CD8-positive, alpha-beta memory T cell (primary cell): ENCODE measurements at places on chromosomes 3 and 15.

DNA sequence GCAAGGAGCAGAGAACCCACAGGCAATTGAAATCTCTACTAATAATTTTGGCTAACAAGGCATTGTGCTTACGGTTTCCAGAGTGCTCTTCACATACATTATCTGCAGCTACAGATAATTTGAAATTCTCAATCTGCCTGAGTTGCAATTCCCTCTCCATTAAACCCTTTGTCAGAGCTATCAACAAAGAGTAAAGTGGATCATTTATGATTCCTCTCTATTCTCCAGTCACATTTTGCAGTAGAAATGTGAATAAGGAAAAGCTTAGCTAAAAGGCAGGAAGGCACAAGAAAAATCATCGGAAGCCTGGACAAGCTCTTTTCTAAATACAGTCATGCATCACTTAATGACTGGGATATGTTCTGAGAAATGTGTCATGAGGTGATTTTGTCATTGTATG is 49.6 kb downstream of the FAM98B start:
- DNase-seq, result no peak

GRCh38 chr3:170594528-170594927 is 8.7 kb upstream of the SLC7A14 start:
- DNase-seq, result no peak

DNA sequence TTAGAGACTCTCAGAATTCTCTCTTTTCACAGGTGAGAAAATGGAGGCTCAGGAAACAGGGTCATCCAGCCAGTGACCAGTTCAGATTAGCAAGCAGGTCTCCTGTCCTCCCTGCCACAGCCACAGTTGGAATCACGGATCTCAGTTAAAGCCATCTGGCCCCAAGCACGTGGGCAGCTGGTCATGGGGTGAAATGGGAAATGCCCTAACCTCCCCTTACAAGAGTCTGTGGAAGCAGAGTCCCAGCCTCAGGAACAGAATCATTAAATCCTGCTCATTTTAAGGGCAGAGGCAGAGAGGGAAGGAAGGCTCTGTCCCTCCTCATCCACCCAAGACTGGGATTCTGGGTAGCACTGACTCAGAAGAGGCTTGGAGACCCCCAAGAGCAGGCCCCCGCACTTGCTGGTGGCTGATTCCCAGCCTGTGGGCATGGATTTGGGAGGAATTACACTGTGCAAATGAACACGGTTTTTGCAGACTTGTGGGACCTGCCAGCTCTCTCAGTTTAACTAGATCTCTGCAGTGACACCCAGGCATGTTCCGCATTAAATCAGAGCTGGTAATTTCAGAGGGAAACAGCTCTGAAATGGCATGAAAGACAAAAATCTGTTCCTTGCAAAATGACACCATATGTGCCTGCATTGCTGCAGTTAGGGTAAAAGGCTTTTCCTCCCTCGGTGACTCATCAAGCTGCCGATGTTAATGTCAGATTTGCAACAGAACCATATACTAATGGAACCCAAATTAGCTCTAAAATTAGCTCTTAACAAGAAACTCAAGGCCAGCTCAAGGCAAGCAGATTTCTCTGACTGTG is 89.0 kb downstream of the BDH1 start:
- DNase-seq, result no peak

DNA sequence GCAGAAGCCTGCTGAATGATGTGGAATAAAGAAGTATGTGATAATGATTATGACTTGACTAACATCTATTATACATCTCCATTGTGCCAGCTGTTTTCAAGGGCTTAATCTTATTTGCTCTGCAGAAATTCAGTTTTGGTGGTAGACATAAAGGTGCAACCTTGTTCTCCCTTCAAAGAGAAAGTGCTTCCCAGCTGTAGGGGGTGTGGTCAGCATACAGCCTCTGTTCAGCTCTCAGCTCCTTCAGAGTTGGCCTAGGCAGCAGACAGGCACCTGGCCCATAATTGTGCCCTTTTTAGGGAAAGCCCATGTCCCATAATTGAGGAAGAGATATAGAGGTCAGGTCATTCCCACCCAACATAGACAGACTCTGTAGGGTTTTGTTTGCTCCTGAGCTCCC is 104.3 kb upstream of the EOMES start:
- no peak for DNase-seq

- no peak for DNase-seq
Measured at GRCh38 chr3:18264361-18264760, 160.8 kb downstream of the SATB1 start.

GRCh38 chr3:67635257-67635656 is 19.2 kb downstream of the SUCLG2 start:
- no peak for DNase-seq

GRCh38 chr15:35723120-35723847 is 177.3 kb upstream of the DPH6 start:
- DNase-seq, result no peak

DNA sequence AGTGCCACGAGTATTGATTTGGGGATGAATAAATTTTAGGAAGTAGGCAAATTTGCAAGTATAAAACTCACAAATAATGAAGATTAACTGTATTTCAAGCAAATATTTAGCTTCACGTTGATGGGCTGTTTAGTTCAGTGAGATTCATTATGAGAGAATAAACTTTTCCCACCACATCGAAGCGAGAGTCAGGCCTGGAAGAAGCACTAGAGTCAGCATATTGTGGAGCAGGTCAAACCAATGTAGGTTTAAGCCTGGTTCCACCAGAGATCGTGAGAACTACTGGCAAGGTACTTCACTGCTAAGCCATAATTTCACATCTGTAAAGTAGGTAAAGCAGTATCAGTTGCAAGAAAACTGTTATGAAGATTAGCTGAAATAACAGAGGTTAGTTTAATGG is 22.3 kb downstream of the WDR49 start:
- DNase-seq, result no peak

DNA sequence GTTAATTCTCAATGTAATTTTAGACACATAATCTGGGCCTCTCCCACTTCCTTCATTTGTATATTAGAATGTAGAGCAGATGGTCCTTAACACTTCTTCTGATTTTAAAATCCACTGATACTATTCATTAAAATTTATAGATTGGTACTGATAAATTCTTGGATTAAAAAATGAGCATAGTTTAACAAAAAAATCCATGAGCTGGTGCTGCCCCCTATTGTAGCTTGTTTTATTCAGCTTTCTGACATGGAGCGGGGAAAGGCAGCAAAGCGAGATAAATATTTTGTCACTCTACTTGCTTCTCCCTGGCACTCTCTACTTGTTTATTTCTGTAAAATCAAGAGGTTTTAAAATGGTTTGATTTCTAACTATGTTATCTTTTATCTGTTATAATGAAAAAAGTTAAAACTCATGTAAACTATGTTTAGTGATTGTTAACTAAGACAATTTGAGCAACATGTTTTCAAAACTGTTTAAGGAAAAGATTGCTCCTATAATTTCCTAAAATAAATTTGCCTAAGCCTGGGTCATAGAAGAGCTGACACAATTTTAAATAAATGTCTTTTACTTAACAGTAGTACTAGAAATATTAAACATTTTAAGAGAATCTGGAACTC is 26.5 kb upstream of the PLOD2 start:
- no peak for DNase-seq

GRCh38 chr15:74008901-74009300 is 14.4 kb downstream of the PML start:
- no peak for DNase-seq

DNA sequence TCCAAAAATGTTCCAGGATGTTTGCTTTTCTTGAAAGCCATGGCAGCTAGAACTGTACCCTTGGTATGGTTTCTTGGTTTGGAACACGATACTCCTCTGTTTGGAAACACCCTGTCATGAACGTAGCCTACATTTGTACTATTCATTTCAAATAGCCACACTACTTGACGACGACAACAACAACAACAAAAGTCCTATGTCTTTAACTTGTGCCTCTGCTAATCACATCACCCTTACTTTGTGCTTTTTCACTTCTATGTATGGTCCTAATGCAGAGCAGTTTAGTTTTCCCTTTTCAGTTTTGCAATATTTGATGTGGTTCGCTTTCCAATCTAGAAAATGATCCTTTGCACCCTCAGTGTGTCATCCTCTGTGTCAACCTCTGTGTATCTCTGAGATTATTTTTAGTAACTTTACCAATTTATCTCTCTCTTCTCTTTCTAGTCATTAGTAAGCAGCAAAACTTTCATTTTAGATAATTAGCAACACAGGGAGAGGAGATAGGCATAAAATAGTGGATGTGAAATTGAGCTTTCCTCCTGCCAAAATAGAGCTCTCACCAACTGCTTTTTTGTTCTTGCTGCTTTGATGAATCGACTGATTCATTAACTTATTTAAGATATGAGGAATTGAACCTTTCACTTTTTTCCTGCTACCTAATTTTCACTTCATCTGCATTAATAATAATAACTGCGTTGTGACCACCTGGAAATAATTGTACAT is 44.1 kb upstream of the TP63 start:
- no peak for DNase-seq

DNA sequence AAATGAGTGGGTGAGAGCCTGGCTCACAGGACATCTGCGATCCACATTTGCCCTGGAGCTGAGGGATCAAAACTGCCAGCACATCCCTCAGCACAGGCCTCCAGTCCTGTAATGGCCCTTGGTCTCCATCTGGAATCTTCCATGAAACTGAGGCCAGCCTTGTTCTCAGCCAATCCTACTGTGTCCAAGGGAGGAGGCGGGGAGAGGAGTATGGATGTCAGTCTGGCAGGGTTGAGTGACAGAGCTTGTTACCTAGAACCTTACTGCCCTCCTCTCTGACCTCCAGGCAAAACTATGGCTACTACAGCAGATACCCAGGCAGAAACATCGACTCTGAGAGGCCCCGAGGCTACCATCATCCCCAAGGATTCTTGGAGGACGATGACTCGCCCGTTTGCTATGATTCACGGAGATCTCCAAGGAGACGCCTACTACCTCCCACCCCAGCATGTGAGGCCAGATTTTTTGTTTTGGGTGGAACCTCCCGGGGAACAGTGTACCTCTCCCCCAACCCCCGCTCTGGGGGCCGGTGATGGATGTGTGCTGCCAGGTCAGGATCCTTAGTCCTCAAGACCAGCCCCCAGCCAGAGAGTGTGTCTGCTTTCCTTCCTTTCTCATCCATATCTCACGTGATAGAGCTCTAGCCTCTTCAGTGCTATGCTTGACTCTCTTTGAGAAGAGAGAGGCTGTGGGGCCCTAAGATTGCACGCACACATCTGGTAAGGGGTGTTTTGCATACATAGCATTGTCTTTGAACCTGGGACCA is 41.3 kb downstream of the CHDH start:
- DNase-seq, result no peak

DNA sequence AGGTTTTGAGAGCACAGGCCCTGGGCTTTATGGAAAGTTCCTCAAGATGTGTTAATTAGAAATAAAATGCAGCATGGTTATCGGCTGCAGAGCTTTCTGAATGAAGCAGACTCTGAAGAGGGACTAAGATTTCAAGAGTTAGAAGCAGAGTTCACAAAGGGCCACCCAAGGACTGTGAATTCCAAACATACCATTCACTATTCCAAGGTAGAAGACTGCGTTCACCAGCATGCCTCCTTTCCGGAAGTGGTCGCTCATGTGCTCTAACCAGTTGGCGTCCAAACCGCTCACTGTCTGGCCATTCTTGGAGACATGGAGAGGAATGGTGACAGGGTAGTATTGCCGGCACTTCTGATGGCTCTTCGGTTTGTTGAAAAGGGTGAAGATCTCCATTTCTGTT is 104.9 kb downstream of the OXNAD1 start:
- DNase-seq, result no peak

DNA sequence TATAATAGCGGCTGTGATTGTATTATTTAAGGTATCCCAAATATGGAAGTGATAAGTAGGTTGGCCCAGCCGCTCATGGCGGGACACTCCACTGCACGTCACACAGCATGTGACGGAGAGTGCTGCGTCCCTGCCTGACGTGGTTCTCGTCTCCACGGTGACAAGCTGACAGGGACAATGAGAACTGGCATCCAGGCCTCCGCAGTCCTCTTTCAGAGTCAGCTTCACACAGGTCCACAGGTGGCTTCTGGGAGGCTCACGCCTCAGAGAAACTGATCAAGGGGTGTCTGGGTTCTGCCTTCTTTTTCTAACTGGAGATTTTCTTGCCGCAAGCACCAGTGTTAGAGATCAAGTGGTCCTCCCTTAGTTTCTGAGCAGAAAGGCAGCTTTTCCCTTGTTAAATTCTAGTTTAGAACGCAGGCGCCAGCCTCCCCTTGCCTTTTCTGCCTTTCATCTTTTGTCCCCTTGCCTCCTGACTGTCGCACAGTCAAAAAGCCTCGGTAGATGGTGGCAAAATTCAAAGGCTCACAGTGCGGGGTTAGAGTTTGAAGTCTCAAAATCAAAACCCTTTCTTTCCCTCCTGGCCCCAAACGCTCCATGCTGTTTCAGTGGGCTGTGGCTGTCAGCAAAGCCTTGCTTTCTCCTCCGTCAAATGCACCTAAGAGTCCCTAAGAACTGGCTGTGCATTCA is 120.9 kb downstream of the ATP10A start:
- no peak for DNase-seq

DNA sequence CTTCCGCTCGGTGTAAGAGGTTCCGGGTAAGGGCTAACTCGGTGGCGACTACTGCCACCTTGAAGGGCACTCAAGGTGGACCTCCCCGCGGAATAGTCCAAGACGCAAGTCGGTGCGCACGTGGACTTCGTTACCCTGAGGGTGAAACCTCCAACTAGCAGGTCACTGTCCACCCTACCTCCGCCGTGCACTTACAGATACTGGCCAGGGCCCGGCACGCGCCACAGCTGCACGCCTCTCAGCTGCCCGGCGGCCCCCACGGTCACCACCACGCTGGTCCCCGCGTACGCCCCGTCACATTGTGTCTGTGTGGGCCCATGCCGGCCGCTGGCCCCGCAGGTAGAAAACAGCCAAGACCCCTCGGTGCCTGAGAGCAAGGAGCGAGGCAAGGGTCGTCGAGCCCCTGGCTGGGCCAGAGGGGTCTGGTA is 1.1 kb downstream of the LTK start:
- no peak for DNase-seq

DNA sequence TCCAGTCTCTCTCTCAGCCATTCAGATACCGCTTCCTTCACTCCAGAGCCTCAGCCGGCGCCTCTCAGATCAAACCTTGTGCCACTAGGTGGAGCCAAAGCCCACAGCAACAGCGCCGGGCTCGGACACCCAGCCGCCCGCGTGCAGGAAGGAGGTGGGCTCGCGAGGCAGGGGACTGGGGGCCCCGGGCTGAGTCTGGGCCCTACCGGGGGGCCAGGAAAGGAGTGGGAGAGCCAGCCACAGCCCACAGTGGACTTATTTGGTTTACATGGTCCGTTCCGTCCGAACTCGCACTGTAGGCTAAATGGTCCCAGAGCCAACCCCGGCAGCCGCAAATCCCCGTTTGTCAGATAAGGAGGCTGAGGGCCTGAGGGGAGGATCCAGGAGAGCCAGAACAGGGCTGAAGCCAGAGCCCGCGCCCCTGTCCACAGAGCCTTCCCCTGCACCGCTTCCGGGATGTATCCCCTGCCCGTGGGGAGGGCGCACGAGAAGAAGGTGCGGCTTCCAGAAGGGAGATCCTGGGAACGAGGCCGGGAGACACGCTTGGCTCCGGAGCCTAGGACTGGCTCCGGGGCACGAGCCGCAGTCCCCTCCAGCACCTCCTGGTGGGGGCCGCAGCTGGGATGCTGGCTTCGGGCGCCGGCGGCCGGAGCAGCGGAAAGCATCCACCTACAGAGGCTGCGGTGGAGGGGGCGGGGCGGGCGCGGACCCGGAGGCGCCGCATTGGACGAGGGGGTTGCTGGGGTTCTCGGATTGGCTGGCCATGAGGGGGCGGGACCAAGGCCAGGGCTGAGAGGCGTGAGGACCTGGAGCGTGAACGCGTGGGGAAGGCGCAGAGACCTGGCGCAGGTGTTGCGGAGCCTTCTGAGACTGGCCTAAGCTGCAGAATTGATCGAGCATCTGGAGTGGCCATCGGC is 6.5 kb upstream of the CYP11A1 start:
- peak; percentile 89 for DNase-seq
